Activated CD4-positive, CD25-positive, alpha-beta regulatory T cell treated with anti-CD3 and anti-CD28 coated beads, Interleukin-2, amount 50 U/mL, for 24 hours (primary cell): ENCODE measurements at places on chromosomes 2 and 18.

GRCh38 chr2:215060861-215061536 lies 77.4 kb downstream of the ABCA12 start:
- no peak for ATAC-seq

DNA sequence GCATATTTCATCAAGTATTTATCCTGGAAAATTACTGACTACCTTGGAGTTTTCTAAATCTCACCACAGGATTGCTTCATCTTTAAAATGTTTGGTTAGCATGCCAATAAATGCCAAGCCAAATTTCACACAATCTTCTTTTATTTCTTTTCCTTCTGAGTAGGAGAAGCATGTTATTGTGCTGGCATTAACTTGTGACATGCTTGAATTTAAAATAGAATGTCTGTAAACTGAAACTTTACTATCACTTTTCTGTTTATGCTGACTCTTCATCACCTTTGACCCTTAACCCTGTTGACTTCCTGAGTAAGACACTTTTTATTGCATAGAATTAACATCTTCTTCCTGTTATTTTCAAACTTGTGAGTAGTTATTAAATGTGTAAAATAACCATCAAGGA lies 56.2 kb upstream of the LRRTM4 start:
- ATAC-seq = no peak

GRCh38 chr2:164766954-164767320 lies 74.7 kb downstream of the COBLL1 start:
- ATAC-seq = no peak

GRCh38 chr2:190972213-190972612 lies 41.8 kb downstream of the STAT1 start:
- ATAC-seq = no peak

DNA sequence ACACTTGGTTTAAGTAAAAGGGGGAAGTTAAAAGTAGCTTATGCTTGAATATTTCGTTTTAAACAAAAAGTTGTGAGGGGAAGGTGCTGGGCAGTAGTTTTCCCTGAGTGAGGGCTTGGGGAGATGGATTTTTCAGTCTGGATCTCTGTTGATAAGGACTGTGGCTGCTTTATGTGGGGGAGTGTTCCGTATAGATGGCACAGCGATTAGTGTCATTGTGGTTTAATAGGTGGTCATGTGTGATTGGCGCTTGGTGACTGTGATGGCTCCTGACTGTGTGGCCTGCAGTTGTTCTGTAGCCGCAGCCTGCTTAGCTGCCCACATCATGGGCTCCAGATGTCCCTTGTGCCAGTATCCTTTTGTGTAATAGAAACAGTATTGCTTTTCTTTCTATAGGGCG lies 156.2 kb downstream of the WDSUB1 start:
- ATAC-seq = peak; percentile 10

GRCh38 chr2:29916571-29916970 lies 4.8 kb downstream of the ALK start:
- no peak for ATAC-seq

DNA sequence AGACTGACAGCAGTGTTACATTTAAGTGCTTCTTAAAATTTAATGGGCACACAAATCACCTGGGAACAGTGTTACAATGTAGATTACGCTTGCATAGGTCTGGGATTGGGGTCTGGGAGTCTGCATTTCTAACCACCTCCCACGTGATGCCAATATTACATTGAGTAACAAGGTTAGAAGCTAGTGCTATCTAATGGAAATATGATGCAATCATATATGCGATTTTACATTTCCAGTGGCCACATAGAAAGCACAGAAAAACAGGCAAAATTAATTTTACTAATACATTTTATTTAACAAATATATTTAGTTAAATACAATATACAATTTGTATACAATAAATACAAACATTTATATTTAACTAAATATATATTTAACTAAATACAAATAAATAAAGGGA lies 53.7 kb downstream of the SCN7A start:
- no peak for ATAC-seq

- ATAC-seq = no peak
Measured at GRCh38 chr2:134140251-134140661, 113.6 kb upstream of the MGAT5 start.

DNA sequence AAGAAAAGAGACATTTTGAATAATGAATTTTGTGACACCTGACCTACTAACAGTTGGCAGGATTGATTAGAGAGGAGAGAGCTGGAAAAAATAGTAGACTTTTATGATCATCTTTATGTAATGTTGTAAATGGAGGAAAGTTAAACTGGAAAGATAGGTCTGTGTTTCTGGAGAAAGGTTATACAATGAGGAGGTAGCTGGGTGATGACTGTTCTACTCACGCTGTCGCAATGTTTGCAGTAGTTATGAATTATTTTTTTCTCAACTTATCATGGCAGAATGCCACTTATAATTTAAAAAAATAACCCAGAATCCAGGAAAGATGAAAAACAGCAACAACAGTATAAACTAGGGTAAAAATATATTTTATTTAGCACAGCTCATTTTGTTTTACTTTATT lies 364.9 kb downstream of the SPAG16 start:
- ATAC-seq = no peak

DNA sequence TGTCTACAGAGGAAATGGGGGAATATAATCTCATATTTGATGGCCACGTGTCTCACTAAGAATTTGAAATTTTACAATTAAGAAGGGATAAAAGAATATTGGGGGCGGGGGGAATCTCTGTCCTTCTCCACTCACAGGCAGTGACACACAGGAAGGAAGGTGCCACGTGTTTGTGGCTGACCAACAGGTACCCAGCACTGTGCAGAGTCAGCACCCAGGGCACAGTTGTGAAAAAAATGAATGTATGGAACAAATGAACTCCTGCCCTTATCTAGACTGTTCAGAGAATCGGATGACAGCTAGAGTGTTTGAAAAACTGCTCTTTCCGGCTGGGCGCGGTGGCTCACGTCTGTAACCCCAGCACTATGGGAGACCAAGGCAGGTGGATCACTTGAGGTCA lies 317.0 kb upstream of the MYT1L start:
- ATAC-seq = no peak

- ATAC-seq = peak; percentile 50
Measured at GRCh38 chr2:72893594-72894319, 6.5 kb downstream of the SPR start.

DNA sequence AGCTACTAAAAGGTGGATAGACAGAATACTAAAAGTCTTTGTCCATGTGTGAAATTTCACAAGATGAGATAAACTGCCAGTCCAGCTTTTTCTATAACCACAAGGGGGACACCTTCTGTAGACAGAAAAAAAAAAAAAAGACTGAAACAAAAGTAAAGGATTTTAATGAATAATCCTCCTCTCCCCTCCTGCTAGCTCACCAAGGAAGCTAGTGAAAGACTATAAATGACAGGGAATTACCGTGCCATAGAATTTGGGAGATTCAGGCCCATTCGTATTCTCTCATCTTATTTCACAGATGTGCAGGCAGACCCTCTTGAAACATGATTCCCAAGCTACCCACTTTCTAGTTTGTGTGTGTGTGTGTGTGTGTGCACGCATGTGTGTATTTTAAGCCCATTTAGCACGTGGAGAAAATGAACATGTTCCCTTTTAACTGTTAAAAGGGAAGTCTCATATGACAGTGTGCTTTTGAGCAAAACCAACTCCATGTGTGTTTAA lies 36.3 kb upstream of the SLC8A1 start:
- no peak for ATAC-seq

- ATAC-seq = no peak
Measured at GRCh38 chr2:109398366-109399015, 215.3 kb downstream of the SEPTIN10 start.

DNA sequence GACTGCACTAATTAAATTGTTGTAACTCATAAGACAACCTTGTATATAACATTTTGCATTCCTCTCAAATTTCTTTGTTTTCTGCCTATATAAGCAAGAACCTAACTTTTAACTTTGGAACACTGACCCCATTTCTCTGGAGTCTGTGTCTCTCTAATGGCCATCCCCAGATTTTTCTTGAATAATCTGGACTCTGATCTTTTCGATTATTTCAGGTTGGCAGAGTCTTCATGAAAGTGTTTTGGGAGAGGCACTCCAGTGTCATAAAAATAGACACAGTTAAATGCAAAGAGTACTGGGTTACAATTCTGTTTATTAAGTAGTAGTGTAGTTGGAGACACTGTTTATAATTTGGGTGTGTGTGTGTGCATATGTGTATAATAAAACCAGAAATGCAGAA lies 1467.7 kb upstream of the CELF4 start:
- no peak for ATAC-seq

DNA sequence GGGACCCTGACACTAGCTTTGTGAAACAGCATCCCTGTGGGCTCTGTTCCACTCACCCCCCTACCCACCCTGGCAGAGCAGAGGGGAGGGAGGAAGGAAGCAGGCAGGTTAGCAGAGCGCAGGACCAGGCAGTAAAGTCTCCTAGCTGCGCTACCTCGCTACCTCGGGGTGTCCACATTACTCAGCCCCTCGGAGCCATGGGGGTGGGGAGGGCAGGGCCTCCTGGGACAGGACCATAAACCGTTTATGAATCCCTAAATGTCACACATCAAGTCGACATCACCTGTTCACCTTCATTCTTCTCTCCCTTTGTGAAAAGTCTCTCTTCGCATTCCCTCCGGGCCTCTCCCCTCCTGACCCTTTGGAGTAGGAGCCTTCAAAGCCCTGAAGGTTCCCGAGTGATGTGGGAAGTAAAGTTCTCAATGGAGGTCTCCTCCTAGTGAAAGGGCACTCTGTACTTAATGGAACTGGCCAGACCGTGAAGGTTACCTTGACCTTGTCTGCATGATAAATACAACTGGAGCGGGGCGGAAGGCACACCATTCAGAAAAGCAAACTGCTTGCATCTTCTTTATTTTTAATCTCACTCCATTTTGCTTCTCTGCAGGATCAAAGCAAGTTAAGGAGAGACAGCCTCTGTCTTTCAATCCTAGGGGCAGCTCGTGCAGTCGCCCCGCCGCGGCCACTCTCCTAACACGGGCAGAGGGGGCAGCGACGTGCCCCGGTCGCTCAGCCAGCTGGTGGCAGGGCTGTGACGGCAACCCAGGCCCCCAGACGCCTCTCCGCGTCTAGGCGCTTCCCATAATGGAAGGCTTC lies 23.7 kb upstream of the SMAD7 start:
- ATAC-seq = no peak

DNA sequence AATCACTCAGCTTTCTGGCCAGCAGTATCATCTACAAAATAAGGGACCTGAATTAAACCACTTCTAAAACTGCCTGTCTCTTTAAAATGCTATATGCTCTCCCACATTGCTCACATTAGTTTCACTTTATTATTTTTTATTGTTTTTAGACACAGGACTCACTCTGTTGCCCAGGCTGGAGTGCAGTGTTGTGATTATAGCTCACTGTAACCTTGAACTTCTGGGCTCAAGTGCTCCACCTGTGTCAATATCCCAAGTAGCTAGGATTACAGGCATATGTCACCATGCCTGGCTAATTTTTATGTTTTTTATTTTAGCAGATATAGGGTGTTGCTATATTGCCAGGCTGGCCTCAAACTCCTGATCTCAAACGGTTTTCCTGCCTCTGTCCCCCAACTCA lies 591.3 kb upstream of the ZNF804A start:
- no peak for ATAC-seq

DNA sequence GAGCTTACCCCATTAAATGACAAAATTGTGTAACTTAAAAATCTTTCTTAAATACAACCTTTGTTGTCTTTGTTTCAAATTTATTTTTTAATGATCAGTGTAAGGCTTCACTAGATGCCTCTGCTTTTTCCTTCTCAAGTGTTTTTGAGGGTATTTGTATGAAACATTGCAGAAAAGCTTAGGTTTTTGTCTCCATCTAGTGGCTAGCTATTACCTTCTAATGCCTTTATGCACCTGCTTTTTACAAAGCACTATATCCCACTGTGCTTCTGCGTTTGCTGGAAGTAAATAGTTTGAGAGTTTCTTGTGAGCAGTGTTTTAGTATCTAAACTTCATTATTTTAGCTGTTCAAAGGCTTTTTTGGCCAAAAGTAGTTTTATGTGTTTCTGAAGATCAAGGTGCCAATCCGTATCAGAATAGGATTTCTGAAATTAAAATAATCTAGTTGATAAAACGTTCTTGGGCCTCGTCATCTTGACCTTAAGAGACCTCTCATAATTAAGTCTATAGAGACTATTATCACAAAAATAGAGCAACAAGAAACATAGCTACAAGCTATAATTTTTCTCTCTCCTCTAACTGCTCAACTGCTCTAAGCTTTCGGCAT lies 47.0 kb downstream of the IWS1 start:
- peak; percentile 64 for ATAC-seq

GRCh38 chr2:144261336-144261735 lies 258.6 kb downstream of the ZEB2 start:
- no peak for ATAC-seq

DNA sequence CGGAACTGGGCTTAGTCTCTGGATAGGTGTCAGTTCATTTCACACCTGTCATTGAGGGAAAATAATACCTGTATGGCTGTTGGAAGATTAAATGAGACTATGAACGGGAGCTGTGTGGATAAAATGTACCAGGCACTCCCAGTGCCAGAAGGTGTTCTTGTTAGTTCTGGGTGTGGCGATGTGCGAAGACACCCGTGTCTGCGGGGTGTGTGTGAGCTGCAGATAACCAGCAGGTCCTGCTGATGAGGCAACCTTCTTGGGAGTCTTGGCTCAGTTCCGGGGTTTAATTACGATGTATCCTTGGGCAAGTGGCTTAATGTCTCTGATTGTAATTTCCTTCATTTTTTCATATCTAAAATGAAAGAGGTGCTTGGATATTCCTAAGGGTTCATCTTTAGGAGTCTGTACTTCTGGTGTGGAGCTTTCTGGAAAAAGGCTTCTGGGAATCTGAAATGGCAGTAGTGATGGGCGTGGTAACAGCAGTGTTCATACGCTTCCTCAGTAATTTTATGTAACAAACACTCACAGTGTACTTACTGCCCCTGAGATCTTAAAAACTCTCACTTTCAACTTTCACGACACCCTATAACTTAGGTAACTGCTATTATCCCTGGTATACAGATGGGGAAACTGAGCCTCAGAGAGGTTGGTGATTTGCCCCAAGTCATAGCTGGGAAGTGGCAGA lies 35.0 kb downstream of the NEDD4L start:
- no peak for ATAC-seq

GRCh38 chr2:62931536-62931935 lies 119.1 kb upstream of the OTX1 start:
- no peak for ATAC-seq

DNA sequence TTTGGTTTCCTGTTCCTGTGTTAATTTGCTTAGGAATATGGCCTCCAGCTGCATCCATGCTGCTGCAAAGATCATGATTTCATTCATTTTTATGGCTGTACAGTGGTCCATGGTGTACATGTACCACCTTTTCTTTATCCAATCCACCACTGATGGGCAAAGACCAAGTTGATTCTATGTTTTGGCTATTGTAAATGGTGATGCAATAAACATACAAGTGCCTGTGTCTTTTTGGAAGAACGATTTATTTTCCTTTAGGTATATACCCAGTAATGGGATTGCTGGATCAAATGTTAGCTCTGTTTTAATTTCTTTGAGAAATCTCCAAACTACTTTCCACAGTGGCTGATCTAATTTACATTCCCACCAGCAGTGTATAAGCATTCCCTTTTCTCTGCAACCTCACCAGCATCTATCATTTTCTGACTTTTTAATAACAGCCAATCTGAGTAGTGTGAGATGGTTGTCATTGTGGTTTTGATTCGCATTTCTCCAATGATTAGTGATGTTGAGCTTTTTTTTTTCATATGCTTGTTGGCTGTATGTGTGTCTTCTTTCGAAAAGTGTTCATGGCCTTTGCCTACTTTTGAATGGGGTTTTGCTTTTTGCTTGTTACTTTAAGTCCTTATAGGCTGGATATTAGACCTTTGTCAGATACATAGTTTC lies 19.4 kb downstream of the EXOC6B start:
- ATAC-seq = no peak
